HS-5 (cell line): ENCODE measurements at places on chromosomes 5 and 9.

GRCh38 chr5:150762211-150762610 lies 3.4 kb upstream of the DCTN4 start:
- no peak for DNase-seq

GRCh38 chr5:159917994-159918393 lies 1.7 kb downstream of the ADRA1B start:
- no peak for DNase-seq

- no peak for DNase-seq
These were observed 7.7 kb downstream of the LMAN2 start for GRCh38 chr5:177343777-177344176.

DNA sequence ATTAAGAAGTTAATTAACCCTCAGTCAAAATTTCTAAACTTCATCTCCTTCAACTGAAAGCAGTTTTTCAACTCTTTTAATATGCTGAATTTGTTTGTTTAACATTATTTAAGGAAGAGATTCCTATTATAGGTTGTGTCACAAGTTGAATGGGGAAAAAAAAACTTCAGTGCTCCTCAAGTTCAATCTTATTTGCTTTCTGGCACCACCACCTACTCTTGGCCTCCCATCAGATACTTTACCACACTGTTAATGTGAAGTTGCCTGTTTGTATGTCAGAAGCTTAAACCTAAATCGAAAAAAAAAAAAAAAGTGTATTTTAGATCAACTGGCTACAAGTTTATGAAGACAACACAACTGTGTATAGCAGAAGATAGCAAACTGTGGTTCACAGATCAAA lies 4.1 kb upstream of the DOCK2 start:
- DNase-seq: no peak

- no peak for DNase-seq
These were observed 48.6 kb downstream of the FOXI1 start for GRCh38 chr5:170154297-170154696.

GRCh38 chr5:27474047-27474309 lies 435.6 kb upstream of the CDH9 start:
- DNase-seq: no peak

DNA sequence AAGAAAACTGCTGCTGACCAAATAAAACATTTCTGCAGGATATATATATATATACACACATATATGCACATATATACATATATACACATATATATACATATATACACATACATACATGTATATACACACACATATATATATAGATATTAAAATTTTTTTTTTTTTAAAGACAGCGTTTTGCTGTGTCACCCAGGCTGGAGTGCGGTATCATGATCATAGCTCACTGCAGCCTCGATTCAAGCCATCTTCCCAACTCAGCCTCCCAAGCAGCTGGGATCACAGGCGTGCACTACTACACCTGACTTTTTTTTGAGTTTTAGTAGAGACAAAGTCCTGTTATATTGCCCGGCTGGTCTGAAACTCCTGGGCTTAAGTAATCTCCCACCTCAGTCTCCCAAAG lies 2.7 kb downstream of the MRPL22 start:
- DNase-seq: no peak

GRCh38 chr9:121853617-121854395 lies 202.4 kb downstream of the DAB2IP start:
- no peak for DNase-seq

GRCh38 chr5:6719896-6720560 lies 6.8 kb downstream of the TENT4A start:
- no peak for DNase-seq

GRCh38 chr9:2093920-2094597 lies 78.9 kb downstream of the SMARCA2 start:
- DNase-seq: no peak

DNA sequence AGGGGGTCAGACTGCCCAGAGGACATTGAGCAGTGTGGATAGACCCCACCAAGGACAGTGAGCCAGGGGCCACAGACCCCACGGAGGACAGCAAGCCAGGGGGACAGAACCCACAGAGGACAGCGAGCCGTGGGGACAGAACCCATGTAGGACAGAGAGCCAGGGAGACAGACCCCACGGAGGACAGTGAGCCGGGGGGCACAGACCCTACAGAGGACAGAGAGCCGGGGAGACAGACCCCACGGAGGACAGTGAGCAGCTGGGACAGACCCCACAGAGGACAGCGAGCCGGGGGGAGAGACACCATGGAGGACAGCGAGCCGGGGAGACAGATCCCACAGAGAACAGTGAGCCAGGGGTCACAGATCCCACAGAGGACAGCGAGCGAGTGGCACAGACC lies 3.4 kb upstream of the ZDHHC11 start:
- no peak for DNase-seq

DNA sequence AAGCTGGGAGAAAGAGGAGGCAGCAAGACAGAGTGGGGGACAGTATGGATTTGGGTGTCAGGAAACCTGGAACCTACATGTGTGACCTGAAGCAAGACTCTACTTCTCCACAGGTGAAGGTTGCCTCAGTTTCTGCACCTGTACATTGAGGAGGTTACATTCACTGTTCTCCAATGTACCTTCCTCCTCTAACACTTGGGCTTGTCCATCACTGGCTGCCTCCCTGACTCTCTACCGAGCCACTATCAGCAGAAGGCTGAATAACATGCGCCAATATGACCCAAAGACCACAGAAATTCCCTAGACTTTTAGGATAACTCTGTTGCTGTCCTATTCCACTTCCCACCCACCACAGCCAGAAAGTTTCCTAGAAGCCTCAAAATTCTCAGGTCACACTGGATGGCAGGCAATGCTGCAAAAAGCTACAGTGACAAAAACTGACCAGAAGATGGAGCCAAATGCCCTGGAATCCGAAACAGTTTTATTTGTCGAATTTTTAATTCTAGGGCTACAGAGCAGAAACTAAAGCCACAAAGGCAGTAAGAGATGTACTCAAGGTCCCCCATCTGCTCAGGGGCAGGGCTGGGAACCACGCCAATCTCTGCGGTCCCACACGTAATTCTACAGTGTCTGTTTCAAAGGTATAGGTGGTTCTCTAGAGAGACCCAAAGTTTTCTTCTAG lies 64.4 kb downstream of the FAM114A2 start:
- no peak for DNase-seq

DNA sequence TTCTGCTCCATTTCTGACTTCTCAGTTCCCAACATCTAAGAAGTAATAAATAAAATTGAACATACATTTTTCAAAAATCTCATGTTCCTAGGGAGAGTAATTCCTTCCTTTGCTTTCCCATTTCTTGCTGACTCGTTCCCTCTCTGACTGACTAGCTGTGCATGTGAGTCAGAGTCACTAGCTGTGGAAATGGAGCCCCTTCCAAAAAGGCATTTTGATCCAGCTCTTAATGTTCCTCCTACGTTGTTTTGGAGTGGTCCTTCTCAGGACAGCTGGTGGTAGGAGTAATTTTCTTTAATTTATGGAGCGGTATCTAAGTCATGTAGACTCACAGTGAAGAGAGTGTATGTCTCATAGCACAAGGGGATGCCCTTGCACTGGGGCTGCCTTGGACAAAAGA lies 460.2 kb downstream of the GADD45G start:
- DNase-seq: peak; percentile 15
